ENCODE measurements at places on chromosomes 7 and 10. TPM values are rescaled to one million over a fixed set of nuclear protein-coding genes. Genes with fewer than 3 reads are reported as not detected.

- H3K36me3 ChIP-seq, result no peaks in the 10 kb centered on the region
- ATAC-seq, result no peak
- no peaks in the 10 kb centered on the region for H3K27me3 ChIP-seq
- no peak overlapping the region for H3K27ac ChIP-seq
- H3K4me3 ChIP-seq, result no peak overlapping the region
Measured at GRCh38 chr7:38191791-38192190, 13.7 kb downstream of the STARD3NL start.

The FAM20C gene
- 0.19 TPM for total RNA-seq

- no peak overlapping the region for H3K4me3 ChIP-seq
- H3K36me3 ChIP-seq, result no peaks in the 10 kb centered on the region
- H3K27ac ChIP-seq, result no peak overlapping the region
Measured at GRCh38 chr10:66180581-66181318, 745.1 kb upstream of the LRRTM3 start.

DNA sequence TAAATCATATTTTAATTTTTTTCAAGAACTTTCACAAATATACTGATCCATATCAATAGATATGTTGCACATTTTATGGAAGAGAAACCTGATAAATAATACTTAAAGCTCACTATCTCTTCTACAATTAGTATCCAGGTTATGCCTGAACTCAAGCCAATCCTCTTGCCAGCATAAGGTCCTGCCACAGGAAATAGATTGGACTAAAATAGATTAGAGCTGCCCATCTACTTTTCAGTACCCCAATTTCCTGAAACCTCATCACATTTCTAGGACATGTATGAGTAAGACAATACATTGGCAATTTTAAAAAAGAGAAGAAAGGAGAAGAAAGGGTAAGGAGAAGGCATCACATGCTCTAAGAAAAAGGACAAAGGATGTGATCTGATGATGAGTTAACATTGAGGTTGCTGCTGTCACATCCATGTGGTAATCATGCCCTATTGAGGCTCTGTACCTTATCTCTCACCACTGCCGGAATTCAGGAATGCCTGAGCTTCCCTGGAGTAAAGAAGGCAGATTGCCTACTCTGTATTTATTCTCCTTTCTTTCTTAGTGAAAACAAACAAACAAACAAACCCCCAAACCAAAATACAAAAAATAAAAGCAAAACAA, 199.7 kb downstream of the ANK3 start:
- H3K4me1 ChIP-seq, result no peaks in the 10 kb centered on the region
- peaks cover 91% of the 10 kb centered on the region for H3K36me3 ChIP-seq
- H3K27ac ChIP-seq, result no peak overlapping the region
- ATAC-seq, result no peak
- no peak overlapping the region for H3K4me3 ChIP-seq
- H3K27me3 ChIP-seq, result no peaks in the 10 kb centered on the region

The VWDE gene
- 10.5 TPM for total RNA-seq

The MSMB gene
- total RNA-seq, result not detected

GRCh38 chr10:91552274-91553095, 80.4 kb downstream of the PPP1R3C start:
- H3K27ac ChIP-seq, result peak overlapping the region; percentile 42
- no peaks in the 10 kb centered on the region for H3K36me3 ChIP-seq
- ATAC-seq, result no peak

GRCh38 chr10:78038105-78038504, 4.4 kb downstream of the RPS24 start:
- ATAC-seq, result no peak
- peaks cover 97% of the 10 kb centered on the region for H3K36me3 ChIP-seq
- no peaks in the 10 kb centered on the region for H3K27me3 ChIP-seq
- peaks cover 60% of the 10 kb centered on the region for H3K4me1 ChIP-seq
